ENCODE measurements at places on chromosomes 16 and 17.
A peak's percentile ranks its signal among the peaks of the same experiment; 100 is the strongest.

- DNase-seq, result no peak
Measured at GRCh38 chr17:28405632-28406472, at the start of gene SLC46A1. TSS of gene SLC46A1 (minus strand) at chr17:28406212. CDS start at chr17:28406114, 98 bp downstream.

DNA sequence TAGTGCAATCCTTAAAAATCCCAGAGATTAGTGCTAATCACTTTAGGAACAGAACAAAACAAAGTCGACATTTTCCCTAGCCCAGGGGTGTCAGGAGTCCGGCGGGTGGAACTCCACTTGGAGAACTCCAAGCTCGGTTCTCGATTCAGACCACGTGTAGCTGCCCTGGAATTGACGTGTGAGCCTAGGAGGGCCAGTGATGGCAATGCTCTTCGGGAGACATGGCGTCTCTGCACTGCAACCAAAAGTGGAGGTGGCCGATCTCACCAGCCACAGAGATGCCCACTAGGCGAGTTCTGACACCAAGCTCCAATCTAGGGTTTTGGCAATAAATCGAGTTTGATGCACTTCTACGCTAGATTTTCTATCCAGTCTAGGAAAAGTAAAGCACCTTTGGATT is 17.6 kb downstream of the MAP1LC3B start:
- DNase-seq, result no peak

- no peak for DNase-seq
Measured at GRCh38 chr17:63001689-63002394, 35.8 kb downstream of the TANC2 start.

DNA sequence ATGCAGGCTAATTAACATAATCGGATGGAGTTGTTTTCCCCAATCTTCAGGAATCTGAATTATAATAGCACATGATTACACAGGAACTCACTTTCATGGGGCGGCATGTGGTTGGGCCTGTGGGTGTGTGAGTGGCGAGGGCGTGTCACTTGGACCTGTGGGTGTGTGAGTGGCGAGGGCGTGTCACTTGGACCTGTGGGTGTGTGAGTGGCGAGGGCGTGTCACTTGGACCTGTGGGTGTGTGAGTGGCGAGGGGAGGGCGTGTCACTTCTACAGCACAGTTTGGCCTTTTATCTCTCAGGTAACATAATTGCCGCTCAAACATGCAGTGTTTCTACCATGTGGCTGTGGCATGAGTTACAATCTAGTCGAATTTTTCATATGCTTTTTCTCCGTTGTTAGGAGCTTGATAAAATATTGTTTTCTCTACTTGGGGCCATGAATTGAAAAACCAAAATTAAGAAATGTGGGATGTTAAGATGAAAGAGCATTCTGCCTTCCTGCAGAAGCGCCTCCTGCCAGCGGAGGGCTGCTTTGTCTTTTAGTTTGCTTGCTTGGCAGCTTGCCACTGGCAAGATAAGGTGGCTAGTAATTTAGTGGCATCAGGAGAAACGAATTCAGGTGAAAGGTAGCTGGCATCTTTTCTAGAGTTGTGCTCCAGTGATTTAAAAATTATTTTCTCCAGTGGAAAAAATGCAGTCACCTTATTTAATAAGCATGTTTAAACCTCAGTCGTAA is 36.2 kb downstream of the USP10 start:
- DNase-seq, result no peak

DNA sequence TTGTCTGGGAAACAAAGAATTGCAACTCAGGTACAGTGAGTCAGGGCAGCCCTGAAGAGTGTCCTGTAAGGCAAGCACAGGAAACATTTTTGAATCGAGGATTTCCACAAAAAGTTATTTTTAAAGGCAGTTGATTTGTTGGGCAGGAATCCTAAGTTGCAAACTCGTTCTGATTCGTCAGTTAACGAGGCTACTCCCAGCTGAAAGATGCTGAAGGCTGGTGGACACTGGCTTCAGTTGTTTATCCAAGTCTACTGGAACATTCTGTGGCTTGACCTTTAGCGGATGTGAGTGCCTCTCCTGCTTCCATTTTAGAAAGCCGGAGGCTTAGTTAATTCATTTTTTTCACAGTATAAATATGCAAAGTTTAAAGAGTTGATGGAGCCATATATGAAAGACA is 84.2 kb downstream of the KCNJ12 start:
- DNase-seq, result no peak

DNA sequence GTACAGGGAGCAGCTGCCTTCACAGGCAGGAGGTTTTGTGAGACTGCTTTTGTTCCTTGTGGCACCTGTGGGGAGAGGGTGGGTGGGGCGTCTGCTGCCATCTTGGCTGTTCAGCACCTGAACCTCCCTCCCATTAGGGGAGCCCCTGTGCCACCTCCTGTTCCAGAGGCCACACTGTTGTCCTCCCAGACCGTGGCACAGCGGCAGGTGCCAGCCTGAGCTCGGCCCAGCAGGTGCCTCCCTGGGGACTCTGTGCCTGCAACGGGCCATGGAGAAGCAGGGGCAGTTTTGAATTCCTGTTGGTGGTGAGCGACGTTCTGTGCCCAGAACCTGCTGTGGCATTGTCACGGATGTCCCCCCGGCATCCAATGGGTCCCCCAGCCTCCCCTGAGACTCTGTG is 9.9 kb downstream of the LGALS3BP start:
- no peak for DNase-seq

DNA sequence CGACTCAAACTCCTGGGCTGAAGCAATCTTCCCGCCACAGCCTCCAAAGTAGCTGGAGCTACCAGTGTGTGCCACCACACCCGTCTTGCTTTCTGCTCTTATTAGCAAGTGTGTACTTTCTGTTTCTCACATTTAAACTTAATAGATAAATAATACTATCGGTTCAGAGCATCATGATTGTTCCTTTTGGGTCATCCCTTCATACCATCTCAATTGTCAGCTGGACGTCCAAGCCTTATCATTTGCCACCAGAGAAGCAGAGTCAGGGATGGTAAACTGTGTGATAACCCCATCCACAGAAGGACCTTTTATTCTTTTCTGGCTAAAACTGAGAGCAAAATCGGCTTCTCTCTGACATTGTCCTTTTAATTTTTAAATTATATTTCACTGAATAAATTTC is 279.8 kb upstream of the GOT2 start:
- no peak for DNase-seq

GRCh38 chr16:56629531-56629930 is 2.9 kb upstream of the MT1M start:
- DNase-seq, result no peak

DNA sequence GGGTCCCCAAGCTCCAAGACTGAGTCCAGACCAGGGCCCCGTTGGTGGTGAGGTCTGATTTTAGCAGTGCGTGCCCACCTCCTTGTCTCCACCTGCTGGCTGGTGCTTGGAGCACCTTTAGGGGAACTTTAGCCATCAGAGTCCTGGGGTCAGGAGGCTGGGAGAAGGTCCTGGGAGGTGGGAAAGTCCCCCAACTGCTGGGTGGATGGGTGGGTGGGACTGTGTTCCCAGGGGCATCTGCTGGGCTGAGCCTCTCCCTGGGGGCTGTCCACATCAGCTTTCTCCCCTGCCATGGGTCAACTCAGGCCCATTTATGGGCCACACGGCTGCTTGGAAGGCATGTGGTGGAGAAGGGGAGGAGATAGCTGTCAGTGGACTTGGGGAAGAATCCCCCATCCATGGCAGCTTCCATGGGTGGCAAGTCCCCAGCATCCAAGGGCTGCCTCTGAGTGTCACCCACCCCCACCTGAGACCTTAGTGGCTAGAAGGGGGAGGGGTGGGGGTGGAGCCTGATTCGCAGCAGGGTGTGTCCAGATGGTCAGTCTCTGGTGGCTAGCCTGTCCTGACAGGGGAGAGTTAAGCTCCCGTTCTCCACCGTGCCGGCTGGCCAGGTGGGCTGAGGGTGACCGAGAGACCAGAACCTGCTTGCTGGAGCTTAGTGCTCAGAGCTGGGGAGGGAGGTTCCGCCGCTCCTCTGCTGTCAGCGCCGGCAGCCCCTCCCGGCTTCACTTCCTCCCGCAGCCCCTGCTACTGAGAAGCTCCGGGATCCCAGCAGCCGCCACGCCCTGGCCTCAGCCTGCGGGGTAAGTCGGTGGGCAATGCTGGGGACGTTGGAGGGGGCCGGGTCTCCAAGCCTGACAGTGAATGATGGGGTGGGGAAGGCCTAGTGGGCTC is at the start of gene TRPV2:
TSS of gene TRPV2 (plus strand) at position 541 of the 894 bp plus-strand sequence. CDS start 2,098 bp downstream, outside the sequence.
- DNase-seq, result no peak

- DNase-seq, result no peak
Measured at GRCh38 chr16:48971571-48972077, 310.0 kb downstream of the CBLN1 start.

- no peak for DNase-seq
Measured at GRCh38 chr17:39659279-39660010, 5.7 kb upstream of the TCAP start.

- DNase-seq, result no peak
Measured at GRCh38 chr17:68482576-68483041, 25.3 kb upstream of the WIPI1 start.

GRCh38 chr17:43416998-43417890 is 18.5 kb downstream of the ARL4D start:
- peak; percentile 62 for DNase-seq

DNA sequence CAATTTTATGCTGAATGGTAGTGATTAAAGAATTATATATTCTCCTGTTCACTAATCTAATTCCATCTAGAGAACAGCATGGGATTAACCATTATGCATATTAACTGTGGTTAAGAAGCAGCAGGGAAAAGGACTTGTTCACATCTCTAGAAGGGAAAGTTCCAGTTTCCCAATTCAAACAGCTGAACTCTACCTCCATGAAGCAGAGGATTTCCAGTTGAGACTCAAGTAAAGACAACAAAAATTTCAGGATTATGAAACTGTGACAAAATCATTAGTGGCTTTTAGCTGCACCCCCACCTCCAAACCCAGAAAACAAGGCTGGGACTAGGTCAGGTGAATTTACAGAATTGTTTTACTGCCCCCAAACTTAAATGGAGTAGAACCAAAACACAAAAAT is 73.6 kb downstream of the USP32 start:
- no peak for DNase-seq

GRCh38 chr17:72387487-72387886 is 266.7 kb downstream of the SOX9 start:
- no peak for DNase-seq

GRCh38 chr16:9874219-9874618 is 308.0 kb downstream of the GRIN2A start:
- DNase-seq, result no peak

GRCh38 chr16:46830417-46830901 is 521 bp downstream of the C16orf87 start:
- no peak for DNase-seq

DNA sequence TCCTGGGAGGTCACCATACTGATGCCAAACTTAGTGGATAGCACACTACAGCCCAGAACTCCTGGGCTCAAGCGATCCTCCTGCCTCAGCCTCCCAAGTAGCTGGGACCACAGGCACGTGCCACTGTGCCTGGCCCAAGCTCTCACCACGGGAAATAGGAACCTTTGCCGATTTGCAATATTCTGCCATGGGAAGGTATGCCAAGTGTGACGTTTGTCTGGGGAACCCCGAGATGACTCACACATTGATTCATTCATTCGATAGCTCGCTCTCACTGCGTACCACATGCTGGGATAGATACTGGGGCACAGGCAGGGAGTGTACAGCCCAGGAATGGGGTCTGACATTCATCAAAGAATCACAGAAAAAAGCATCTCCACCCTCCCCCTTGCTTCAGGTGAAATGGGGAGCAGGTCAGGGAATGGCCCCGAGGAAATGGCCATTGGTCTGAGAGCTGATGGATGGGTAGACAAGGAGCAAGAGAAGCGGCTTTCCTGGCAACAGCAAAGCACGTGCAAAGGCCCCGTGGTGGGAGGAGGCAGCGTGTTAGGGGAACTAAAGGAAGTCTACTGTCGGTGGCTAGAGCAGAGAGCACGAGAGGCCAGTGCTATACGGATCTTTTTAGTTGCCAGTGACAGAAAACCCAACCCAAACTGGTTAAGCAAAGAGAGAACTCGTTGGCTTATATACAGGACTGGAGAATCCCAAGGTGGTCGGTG is 44.1 kb downstream of the DNAH17 start:
- no peak for DNase-seq
